ENCODE measurements at places on chromosomes 11 and 22.

- no peak for DNase-seq
Observed at GRCh38 chr11:60634126-60634525, 65.3 kb upstream of the MS4A8 start.

DNA sequence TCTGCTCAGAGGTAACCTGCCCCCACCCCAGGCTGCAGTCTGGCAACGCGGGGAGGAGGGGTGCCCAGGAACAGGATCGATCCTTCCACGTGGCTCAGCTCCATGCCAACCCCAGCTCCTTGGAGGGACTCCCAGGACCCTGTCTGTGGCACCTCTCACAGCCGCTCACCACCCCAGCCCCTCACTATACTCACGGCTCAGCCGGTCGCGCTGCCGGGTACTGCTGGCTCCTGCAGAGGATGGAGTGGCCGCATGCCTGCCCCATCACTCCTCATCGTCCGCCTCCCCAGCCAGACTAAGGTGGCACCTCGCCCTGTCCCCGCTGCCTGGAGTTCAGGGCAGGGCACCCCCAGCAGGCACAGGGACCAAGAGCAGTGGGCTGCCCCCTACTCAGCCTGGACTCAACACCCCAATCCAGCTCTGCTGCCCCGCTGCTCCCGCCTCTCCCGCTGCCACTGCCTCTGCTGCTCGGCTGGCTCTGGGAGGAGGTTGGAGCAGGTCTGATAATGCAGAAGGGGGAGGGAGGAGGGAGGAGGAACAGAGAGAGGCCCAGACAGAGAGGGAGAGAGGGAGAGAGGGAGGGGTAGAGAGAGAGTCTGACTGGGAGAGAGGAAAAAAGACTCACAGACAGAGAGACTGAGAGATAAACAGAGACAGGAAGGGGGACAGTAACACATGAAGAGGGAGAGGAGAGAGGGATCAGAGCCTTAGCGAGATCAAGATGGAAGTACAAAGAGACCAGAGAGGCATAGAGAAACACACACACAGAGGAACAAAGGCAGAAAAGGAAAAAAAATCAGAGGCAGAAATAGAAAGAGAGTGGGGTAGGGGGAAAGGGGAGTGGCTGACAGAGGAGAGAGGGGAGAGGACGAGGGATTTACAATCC is at the start of gene PDE2A:
PDE2A (minus strand) TSS at position 480 of the 886 bp plus-strand sequence; CDS start at position 265, 215 bp downstream.
- no peak for DNase-seq

DNA sequence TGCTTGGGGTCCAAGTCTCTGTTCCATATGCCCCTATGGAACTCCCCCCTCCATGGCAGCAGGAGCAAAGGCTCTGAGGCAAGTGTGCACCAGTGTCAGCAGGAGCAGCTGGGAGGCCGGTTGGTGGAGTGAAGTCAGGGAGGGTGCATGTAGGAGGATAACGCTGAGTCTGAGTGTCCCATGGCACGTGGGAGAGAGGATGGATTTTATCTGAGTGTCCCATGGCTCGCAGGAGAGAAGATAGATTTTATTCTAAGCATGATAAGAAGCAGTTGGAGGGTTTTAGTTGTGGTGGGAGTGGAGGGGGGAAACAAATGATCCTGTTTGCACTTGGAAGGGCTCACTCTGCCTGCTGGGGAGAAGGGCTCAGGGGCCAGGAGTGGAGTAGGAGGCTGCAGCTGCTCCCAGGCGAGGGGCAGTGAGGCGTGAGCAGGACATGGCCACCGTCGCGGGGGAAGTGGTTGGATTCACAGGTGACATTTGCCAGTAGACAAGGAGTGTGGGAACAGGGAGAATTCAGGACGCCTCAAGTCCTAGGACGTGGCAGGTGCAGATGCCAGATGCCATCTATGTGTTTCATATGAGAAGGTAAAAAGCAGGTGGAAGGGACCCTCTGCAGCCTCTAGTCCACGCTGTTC is 33.6 kb upstream of the PARVG start:
- no peak for DNase-seq

- no peak for DNase-seq
Observed at GRCh38 chr11:113752932-113753331, 20.6 kb downstream of the ZW10 start.

DNA sequence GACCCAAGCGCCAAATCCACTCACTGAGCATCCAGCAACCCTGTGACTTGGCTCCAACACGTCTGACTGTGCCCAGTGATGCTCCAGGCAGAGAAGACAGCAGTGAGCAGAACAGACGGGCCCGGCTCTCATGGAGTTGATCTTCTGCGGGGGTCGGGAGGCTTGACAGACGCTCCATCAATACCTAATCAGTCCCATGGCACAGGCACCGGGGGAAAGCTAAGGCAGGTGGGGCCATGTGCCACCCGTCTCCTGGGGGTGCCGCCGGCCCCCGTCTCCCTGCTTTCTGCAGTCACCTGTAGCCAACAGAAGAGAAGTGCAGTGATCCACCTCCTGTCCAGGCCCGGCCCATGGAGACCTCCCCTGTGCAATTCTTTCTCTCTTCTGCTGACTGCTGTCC is 47.5 kb downstream of the LINC01488 start:
- peak; percentile 41 for DNase-seq

GRCh38 chr22:46354993-46355305 is 19.4 kb downstream of the TRMU start:
- DNase-seq: no peak

GRCh38 chr11:1632053-1632714 is 2.6 kb downstream of the KRTAP5-5 start:
- DNase-seq: no peak

DNA sequence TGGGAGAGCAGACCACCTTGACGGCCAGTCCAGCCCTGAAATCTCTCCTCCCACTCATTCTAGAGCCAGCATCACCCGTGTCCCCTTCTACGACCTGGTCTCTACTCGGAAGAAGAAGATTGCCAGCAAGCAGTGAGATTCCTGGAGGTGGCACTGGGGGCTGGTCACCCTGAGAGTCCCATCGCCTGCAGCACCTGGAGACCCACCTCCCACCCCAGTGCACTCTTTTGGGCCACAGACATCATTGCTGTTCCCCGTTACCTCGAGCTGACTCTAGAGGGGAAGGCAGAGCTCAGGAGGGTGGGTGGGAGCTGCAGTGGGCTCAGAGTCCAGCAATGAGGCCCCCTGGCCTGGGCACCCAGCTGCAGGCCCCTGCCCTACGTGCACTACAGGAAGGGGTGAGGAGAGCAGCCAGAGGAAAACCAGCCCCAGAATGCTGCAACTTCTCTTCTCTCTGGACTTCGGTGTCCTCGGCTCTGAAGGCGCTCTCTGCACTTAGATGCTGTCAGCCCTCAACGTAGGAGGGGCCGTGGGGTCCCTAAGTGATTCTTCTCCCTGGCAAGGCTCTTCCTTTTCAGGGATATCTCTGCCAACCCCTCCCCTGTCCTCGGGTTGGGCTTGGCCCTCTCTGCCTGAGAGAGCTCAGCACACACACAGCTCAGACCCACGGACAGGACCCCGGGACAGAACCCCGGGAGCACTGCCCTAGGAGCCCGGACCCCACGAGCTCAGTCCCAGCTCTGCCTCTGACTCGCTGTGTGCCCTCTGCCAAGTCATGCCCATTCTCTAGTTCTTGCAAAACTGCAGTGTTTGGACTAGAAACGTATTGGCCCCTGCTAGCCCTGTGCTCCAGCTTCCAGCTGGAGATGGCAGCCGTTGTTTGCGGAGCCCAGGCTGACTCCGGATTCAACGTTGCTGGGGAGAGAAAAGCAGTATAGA is 31.3 kb downstream of the CYTH4 start:
- no peak for DNase-seq

Measured in activated CD8-positive, alpha-beta memory T cell treated with anti-CD3 and anti-CD28 coated beads, Interleukin-2, amount 50 U/mL, for 48 hours (primary cell).